ENCODE measurements at places on chromosomes 12 and 14.
A peak's percentile ranks its signal among the peaks of the same experiment; 100 is the strongest.

DNA sequence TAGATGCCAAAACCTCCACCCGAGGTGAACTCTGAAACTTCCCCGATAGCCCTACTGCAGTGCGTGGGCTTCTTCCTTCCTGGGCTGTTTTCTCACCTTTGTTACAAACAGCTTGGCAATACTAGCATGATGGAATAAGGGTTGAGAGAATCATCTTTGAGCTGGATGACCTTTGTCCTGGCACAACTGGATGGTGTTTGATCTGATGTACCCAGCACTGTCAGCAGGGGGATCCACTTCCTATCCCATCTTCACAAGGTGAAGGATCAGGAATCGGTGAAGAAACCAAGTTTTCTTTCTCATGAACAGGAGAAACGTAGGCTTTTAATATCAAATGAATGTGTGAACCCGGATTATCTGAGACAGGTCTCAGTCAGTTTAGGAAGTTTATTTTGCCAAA is 19.5 kb upstream of the LRRC10 start:
- peak; percentile 18 for DNase-seq

- no peak for DNase-seq
Observed at GRCh38 chr12:108131035-108131434, 1.9 kb downstream of the WSCD2 start.

DNA sequence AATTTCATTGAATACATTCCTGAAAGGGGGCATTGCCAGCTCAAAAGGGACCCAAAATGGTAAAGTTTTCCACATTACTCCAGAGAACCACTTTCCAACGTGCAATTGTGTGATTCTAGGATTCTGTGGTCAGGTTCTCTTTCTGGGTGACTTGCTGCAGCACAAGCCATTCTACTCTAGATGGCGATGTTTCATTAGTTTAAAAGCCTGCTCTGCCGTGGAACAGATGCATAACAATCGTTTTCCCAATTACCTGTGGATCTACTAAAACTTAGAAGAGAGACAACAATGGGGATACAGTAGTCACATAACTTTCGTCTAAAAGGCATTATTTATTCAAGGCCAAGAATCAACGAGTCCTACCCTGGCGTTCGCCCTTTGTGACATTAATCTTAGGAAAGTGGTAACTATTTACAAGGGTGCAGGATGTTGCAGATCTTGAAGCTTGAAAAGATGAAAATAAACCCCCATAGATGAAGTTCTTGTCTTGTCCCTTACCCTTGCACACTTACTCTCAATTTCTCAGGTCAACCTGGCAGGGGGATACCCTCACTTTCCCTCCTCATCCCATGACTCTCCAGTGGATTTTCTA is 400.9 kb downstream of the SNAPC1 start:
- peak; percentile 71 for DNase-seq

GRCh38 chr14:45199230-45199629 is 53.8 kb downstream of the MIS18BP1 start:
- peak; percentile 85 for DNase-seq

GRCh38 chr12:48446161-48446776 is 26.1 kb upstream of the ANP32D start:
- DNase-seq, result peak; percentile 20

- peak; percentile 74 for DNase-seq
Observed at GRCh38 chr12:94458877-94459727, 565 bp downstream of the CEP83 start.

DNA sequence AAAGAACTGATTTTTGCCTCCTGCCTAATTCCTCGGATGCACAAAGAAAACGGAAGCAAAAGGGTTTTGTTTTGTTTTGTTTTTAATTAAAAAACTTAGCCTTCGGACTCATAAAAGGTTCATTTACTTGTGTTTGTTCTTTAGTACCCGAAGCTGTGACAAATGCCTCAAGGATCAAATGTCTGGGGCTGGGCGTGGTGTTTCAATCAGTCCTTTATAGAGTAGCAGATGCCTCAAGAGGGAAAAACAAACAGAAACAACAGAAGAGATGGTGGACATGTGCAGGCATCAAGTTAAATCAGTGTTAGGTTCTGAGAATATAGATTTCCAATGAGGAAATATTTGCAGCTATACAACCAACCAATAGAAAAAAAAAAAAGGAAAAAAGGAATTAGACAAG is 1.6 kb upstream of the WIF1 start:
- no peak for DNase-seq

GRCh38 chr14:33586806-33587205 is 364.1 kb downstream of the EGLN3 start:
- no peak for DNase-seq

DNA sequence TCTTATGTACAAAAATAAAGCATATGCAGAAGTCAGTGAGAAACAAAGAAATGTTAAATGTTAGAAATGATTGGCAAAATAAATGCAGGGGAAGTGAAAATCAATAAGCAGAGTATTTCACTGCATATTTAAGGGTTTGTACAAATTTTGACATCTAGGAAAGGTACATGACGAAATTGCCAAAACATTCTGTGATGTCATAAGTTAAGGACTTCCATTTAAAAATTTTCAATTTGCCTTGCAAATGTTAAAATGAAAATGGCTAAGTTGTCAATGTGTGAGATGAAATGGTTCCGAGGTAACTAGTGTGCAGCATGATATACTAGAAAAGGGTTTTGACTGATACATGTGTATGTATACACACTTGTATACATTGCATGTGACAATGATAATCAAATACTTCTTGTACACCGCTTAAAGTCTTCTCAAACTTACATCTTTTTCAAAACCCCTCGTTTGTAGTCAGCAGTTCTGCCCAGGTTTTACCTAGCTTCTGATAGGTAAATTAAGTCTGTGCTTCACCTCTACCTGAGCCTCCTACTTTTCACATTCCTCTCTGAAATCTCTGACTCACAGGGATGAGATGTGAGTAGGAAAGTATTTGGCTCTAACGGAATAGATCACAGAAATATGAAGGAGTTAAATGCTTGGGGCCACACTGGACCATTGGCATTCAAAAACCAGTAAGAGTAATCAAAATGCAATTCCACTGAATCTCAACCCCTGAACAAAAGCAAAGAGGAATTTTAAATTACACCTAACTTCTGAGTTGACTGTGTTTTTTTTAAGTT is 442.4 kb upstream of the FOXG1 start:
- no peak for DNase-seq

DNA sequence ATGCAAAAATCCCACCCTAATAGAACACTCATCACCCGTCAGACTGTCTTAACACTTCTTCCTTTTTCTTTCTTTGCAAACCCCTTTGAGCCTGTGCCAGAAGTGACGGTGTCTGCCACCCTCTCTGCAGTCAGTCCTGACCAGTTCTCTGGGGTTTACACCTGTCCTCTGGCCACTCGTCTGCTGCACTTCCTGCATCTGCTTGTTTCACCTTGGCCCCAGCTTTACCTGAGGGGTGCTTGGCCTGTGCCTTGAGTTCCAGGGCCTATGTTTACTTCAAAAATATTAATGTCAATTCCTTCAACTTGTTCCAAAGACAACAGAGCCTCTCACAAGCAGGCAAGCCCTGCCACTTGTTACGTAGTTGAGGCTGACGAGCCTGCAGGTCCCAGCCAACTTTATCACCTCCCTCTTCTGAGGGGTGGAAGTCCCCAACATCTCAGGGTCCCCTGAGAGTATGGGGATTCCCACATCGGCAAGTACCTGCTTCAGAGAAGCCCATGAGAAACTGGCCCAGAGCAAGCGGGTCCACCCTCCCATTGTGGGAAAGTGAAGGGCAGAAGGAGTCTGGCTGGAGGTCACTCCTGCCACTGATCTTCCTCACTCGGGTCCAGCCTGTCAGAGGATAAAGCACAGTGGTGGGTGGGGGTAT is 205.4 kb downstream of the DAD1 start:
- DNase-seq, result no peak

DNA sequence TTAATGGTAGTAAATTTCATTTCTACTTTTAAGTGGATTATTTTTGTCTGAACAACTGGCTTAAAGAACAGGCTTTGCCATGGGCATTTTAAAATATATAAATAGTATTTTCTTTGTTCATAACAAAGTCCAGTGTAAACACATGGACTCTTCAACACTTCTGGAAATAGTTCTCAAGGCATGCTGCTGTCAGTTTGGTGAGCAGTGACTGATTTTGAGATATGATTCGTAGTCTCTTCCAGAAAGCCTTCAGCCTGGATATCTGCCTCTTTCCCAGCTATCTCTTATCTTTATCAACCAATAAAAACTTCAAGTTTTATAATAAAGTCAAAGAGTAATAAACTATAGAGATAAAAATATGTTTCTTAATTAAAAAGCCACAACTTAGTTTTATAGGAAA is 110.7 kb downstream of the NAV3 start:
- DNase-seq, result peak; percentile 21

DNA sequence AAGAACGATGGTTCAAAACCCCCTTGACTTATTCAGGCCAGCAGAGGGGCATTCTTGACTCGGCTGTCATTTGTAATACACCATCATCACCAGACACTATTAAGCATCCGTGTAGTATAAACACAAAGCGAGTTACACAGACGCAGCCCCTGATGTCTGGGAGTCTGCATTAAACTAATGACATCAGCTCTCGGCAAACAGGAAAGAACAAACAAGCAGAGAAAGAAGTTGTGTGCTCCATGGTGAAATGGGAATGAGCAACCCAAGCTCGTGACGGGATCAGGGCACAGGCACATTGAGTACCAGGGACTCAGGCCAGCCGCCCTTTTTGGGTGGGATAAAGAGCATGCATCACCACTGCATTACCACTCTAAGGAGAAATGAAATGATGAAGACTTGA is 460.1 kb downstream of the MED13L start:
- DNase-seq, result no peak

GRCh38 chr12:130796985-130797686 is 41.9 kb downstream of the STX2 start:
- DNase-seq, result no peak

GRCh38 chr14:68873376-68873775 is 80.5 kb upstream of the ZFP36L1 start:
- no peak for DNase-seq

DNA sequence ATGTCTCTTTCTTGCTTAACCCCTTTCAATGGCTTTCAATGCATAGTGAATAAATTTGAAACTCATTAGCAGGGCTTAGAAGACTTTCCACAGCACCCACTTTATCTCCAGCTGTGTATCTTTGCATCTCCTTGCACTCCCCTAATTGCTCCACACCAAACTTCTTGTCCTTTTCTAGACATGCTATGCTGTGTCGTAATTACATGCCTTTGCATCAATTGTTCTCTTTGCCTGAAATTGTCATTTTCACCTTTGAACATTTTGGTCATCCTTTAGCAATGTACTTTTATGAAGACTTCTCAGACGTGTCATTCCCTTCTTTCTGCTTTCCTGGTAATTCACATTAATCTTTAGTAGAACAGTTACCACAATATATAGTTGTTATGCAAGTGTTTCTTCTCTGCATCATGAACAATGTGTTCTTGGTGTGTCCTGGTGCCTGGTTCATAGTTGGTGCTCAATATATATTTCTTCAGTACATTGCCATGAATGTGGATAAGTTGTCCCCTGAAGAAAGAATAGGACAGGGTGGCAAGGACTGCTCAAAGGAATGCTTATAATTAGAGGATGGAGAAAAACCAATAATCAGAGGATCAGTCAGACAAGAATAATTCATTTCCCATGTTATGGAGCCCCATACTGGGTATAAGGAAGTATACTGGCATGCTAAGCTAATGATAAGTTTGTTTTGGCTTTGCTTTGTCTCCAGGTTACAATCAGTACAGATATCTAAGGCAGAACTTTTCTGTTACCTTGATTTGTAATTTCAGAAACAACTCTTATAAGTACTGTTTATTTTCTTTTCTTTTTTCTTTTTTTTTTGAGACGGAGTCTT is 27.2 kb downstream of the ARF6 start:
- no peak for DNase-seq

DNA sequence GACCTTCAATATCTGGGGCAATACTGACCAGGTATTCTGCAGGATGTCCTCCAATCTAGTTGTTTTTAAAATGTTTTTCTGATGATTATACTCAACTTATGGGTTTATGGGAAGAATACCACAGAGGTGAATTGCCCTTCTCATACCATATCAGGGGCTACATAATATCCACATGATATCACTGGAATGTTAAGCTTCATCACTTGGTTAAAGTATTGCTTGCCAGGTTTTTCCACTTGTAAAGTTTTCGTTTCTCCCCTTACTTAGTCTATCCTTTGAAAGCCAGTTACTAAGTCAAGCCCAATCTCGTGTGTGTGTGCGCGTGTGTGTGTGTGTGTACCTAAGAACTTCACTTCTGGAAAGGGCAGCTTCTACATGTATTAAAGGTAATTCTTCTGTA is 980.9 kb upstream of the FBXO33 start:
- DNase-seq, result no peak

- DNase-seq, result no peak
Observed at GRCh38 chr12:89801284-89801683, 92.6 kb upstream of the ATP2B1 start.

DNA sequence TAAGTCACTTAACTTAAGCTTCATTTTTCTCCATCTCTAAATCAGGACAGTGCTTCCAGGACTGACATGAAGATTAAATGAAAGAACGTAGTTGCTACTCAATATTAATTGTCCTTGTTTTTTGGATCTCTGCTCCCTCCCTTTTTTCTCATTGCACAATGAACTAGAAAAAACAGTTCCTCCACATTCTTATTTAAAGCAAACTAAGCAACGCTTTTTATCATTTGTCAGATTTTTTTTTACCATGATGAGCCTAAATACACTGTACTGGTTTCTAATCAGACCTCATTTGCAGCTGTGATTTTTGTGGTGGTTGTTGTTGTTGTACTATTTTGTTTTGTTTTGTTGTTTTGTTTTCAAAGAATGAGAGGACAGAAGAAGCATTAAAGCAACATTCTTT is 23.2 kb upstream of the PARP11 start:
- no peak for DNase-seq

- peak; percentile 25 for DNase-seq
Observed at GRCh38 chr12:100382338-100382737, 25.5 kb downstream of the SLC17A8 start.

DNA sequence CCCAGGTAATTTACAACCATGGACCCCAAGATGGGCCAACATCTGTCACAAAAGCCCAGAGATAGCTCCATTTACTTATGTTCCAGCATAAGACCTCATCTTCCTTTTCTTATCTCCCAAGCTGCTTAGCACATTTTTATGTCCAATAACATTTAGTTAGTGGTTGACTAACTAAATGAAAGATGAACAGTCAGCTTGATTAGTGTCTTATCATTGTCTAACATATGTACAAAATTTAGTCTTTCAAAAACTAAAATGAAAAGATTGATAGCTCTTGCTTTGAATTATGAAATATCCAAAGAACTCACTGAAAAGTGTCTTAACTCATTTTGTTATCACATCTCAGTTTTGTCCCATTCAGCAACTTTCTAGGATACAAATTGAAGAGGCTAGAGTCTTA is 163.1 kb upstream of the EGLN3 start:
- DNase-seq, result no peak

DNA sequence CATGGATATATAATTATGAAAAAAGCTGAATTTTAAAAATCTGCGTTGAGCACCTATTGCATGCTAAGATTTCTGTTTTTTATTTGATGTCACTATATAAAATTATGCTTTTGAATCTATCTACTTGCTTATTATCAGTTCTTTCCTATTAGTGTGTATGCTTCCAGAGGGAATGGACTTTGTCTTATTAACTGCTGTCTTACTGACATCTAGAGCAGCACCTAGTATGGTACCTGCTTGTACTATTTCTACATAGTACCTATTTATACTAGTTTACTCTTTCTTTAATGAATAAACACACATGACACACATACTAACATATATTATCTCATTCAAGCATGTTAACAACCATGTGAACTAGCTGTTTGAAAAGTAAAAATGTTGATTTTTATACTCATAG is 38.6 kb upstream of the PIK3C2G start:
- no peak for DNase-seq

- DNase-seq, result no peak
Observed at GRCh38 chr12:15702276-15702675, 86.9 kb downstream of the EPS8 start.

Measured in GM23248 (cell line).